ENCODE measurements at places on chromosomes 1 and 21.

DNA sequence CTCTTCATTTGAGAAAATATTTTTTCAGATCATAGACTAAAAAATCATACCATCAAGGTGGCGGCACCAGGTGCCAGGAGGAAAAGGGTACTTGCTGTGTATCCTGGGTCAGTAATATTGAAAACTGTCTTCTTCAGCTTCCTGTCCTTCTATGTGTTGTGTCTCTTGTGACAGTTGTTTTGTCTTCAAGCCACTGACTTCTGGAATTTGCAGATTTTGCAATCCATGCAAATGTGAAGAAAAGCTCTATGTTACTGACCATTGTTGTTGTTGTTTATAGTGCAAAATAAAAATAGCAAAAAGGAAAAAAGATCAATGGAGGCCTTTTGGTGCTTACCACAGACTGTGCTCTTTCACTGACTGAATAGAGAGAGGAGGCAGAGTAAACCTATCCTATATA is 83.2 kb upstream of the RHOU start:
- DNase-seq: no peak

GRCh38 chr1:205933671-205934618 is 9.3 kb downstream of the SLC26A9 start:
- no peak for DNase-seq

DNA sequence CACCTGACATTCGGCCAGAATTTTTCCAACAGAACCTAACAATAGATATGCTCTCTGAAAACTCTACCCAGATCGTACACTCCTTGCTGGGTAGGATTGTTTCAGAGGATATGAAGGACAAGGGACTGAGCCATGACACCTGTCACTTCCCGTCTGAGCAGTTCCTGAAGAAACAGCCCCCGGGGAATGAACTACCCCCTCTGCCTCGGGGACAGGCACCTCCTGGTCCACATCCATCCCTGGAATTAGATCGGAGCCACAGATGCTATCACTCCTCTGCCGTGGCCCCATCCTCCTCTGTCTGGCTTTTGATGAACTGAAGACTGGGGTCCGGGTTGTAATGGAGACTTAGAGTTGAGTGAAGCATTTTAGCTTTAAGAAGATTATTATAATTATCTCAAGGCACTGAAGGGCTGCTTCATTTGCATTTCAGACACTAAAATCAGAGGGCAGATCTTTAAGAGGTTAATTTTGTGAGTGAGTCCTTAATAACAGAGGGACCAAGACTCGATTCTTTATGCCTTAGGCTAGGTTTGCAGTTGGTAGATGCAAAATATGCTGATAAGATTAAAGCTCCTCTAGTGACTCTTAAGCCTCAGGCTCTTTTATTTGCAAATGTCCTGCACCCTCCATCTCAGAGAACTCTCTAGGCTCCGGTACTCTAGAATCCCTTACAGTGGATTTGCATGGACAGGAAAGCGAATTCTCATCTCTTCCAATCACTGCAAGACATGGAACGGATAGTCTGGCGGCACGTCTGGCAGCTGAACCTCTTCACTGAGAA is 333.8 kb downstream of the KIF26B start:
- no peak for DNase-seq

- DNase-seq: no peak
Observed at GRCh38 chr1:199394856-199395255, 632.7 kb upstream of the NR5A2 start.

DNA sequence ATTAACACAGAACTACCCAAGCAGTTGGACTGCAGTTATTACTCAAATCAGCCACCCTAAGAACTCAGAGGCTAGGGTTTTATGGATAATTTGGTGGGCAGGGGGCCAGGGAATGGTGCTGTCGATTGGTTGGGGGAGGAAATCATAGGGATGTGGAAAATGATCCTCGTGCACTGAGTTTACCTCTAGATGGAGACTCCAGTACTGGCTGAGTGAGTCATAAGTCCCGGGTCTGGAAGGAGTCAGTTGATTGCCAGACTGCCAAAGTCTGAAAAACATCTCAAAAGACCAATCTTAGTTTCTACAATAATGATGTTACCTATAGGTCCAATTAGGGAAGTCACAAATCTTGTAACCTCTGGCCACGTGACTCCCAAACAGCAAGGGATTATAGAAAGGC is 257.5 kb upstream of the PRMT6 start:
- peak; percentile 9 for DNase-seq

DNA sequence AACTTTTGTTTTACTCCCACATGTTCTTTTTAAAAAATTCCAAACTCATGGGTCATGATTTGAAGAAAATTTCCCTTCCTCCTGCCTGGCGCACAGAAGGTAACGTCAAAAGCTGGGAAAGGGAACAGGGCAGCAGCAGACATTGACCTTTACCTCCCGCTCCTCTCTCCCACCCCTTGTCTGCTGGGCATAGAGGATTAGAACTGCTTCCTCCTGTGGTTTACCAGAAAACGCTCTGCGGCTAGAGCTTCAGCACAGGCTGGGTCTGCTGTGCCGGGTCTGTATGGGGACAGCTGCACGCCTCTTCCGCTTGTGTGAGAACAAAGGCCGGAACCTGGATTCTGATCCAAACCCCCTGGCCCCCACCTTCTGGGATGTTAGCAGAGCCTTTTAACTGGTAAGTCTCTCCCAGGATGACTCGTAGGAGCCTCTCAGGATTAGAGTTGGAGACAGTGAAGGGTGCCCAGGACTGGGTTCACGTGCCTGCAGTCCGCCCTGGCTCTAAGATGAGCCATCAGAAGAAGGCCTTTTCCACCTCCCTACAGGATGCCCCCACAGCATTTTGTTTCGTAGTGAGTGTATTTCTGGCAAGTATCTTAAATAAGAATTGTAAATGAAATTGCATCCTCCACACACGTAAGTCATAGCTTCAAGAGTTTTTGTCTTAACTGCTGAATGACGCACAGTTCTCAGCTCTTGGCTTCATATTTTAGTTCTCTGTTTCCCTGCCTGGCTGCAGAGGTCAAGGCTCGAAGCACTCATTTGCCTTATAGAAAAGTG is 5.2 kb downstream of the H6PD start:
- peak; percentile 74 for DNase-seq

Data from muscle of leg (tissue), 16 donors.